ENCODE measurements at places on chromosomes 12 and 14. TPM values are rescaled to one million over a fixed set of nuclear protein-coding genes. Genes with fewer than 3 reads are reported as not detected.

OR6S1 gene
- polyA plus RNA-seq, result not detected

VRTN gene
- not detected for polyA plus RNA-seq

KRT72 gene
- 0.34 TPM for polyA plus RNA-seq

DNA sequence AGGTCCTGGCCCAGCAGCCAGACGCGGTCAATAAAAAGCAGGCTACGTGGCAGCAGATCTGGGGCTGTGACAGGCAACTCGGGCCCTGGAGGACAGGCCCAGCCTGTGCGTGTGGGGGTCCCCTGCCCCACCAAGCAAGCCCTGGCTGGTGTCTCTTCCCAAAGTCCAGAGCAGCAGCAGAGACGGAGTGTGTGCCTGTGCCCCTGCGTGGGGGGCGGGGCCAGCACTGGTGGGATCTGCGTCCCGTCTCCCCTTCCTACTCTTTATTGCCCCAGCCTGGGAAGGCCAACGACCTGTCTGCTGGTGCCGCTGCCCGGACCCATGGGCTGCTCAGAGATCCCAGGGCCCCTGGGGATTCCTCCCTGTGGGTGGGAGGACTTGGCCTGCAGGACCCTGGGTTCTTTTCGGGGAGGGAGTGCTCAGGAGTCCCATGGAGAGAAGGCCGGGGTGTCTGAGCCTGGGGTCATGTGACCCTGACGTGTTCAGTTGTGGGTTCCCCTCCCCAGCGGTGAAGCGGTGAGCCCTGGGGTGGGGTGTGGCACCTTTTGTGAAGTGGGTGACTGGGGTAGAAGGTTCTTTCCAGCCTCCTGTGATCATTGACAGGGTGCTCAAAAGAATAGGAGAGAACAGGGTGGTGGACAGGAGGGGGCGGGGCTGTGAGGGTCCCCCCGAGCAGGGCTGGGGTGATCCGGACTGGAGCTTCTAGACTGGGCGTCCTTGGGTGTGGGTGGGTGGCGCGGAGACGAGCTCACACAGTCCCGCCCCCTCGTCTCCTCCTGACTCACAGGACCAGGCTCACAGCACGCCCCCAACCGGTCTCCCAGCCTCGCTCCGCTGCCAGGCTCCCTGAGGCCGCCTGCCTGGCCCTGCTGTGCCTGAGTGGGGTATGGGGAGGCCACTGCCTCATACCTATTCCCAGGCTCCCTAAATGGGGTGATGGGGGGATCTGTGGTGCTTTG lies 22.4 kb downstream of the ASPG start:
- no peak for DNase-seq

All from immature natural killer cell (primary cell).